ENCODE measurements at places on chromosomes 2 and 18.

- DNase-seq: no peak
These were observed 67.1 kb downstream of the ITGB1BP1 start for GRCh38 chr2:9356261-9356660.

DNA sequence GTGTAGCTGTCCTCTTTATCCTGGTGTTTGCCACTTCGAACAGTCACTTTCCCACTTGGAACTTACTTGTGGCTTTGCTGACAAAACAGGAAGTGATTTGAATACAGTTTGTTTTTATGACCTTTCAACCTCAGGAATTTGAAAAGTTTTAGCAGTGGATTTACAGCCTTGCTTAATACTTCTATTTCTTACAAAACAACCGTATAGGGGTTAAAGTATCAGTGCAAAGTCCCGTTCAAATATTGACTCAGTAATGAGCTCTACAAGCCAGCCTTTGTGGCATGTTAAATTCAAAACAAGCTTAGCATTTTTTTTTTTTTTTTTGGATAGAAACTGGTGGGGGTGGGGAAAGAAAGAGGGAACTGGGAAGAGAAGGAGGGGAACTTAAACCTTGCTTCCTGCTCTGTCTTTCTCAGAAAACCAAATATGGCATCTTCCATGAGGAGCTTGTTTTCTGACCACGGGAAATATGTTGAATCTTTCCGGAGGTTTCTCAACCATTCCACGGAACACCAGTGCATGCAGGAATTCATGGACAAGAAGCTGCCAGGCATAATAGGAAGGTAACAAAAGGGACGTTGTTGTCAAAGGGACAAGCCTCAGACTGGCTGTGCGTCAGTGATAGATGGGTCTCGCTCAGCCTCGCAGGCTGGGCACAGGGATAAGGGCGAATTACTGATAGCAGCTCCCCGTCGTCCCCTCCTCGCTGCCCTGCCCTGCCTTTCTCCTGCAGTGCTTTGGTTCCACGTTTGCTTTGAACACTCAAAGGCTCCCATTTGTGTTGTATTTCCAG lies at the start of gene HNMT:
Gene HNMT (plus strand): TSS at position 408 of the 793 bp plus-strand sequence. CDS start 19 bp downstream, at position 427.
- DNase-seq: no peak

- DNase-seq: no peak
These were observed 66.0 kb downstream of the PAX3 start for GRCh38 chr2:222232839-222233238.

DNA sequence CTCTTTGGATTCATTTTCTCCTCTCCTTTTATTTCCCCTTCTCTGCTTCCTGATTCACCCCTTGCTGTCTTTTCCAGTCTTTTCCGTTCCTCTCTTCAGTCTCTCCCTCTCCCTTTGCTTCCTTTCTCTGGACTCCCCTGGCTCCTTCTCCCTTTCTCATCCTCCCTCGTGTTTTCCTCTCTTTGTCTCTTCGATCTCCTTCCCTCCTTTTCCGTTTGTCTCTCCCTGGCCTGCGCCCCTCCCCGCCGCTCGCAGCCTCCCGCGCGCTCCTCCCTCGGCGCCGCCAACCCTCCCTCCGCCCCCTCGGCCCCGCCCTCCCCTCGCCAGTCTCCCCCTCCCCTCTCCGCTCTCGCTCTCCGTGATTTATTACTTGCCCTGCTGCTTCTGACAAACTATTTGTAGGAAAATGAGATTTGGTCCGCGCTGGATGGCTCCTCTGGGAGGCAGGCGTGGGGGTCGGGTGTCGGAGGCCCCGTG lies 46.0 kb upstream of the PAX8 start:
- DNase-seq: no peak

DNA sequence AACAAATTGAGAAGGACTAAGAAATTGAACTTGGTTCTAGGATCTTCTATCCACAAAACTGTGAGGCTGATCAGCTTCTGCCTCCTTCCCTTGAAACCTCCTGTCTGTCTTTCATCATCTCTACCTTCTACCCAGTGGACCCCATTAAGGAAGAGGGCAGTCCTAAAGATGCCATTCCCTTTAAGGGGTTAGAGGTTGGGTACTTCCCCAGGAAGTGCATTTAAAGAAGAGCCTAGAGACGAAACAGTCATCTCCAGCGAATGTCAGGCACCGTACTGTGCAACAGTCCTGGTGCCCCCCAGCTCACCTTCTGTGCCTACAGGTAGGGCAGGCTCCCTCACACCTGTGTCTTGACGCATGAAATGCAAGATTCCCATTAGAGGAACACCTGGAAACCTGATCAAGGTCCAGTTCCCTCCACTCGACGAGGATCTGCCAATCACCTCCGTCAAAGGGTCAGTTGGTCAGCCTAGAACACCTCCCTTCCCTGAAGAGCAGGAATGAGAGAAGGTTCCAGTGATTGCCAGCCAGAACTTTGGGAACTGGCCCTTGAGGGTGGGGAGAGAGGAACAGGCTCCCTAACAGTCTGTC lies 20.9 kb downstream of the LOXHD1 start:
- no peak for DNase-seq

Measured in SHP77 treated with DMSO at 0.1 percent for 48 hours (cell line).